ENCODE measurements at places on chromosomes 12 and 14.
A peak's percentile ranks its signal among the peaks of the same experiment; 100 is the strongest.

DNA sequence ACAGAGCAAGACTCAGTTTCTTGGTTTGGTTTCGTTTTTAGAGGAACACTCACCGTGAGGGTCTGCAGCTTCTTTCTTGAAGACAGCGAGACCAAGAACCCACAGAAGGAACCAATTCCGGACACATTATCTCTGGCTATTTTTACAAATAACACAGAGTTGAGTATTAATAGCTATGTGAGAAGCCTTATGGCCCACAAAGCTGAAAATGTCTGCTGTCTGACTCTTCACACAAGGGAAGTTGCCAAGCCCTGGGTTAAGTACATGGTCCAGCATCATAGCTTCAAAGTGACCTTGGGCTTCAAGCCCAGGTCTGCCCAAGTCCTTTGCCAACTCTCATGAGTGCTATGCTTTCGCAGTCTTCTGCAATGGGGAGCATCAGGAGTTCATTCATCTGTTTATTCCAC, 2.6 kb upstream of the LGMN start:
- no peak for DNase-seq

GRCh38 chr14:42378880-42379279, 772.2 kb downstream of the LRFN5 start:
- no peak for DNase-seq

- no peak for DNase-seq
These were observed 6.5 kb upstream of the LGALS3 start for GRCh38 chr14:55122440-55122986.

DNA sequence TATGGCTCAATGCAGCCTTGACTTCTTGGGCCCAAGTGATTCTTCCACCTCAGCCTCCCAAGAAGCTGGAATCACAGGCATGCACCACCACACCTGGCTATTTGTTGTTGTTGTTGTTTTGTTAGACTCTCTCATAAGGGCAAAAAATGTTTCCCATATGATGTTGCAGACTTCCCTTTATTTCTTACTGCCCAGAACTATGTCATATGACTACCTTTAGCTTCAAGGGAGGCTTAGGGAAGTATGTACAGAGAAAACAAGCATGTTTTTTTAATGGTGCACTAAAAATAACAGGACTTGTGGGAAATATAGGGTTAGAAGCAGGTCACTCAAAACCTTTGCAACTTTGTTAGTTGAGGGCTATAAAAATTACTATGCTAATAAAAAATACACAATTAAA, 4.3 kb upstream of the GPR19 start:
- no peak for DNase-seq

DNA sequence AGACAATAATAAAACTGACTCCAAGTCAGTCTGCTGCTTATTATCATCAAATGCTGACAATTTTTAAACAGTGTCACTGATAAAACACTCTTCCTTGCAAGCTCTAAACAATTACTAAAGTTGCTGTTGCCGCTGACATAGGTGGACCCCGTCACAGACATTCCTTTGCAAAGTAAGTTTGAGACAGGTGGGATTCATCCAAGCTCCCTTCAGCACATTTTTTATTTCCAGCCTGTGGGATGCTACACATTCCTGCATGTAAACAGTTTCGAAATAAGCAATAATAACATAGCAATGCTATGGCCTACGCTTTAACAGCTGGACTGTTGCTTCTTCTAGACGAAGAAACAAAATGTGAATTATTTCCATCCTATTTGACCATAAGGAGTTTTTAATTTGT, 85.4 kb upstream of the HIF1A start:
- no peak for DNase-seq

DNA sequence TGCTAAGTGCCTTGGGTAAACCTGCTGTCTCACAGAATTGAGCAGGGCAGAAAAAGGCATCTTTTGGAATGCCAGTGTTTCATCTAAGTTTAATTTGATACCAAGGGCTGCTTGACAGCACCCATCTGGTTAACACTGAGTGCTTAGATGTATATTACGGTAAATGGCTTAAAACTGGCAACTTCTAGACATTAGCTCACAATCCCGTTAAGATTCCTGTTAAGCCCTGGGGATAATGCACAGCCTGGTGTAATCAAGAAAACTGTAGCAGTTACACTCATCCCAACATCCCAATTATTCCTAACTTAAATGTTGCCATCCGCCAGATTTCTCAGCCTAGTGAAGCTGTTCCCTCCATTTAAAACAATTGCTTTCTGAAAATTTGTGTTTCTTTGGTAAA, 29.9 kb downstream of the PPFIBP1 start:
- no peak for DNase-seq

DNA sequence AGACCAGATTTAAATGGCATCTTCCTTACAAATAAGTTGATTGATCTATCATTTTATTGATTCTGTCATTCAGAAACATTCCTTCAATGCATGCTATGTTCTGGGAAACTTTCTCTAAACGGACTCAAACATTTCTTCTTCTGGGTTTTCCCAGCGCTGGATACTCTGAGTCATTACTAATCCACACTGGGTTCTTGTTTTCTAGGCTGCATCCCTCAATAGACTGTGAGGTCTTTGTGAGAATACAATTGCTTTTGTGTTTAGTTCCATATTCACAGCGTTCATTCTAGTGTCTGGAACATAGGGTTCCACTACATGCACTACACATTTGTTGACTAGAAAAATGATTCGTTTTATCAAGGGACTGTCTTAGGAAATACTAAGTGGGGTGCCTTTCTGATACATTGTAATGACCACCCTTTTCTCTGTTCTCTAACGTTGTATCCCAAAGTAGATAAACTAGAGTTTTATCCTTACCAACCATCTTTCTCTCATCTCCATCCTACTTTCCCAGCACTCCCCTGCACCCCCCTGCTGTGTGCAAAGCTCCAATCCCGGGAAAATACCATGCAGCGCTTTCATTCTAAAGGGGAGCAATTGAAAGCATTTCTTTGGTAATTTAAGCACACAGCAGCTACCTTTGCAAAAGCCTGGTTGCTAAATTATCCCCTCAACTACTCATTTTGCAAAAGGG, 878.7 kb downstream of the DIO2 start:
- peak; percentile 16 for DNase-seq

GRCh38 chr14:70622111-70622712, 19.5 kb upstream of the TTC9 start:
- DNase-seq = peak; percentile 31

DNA sequence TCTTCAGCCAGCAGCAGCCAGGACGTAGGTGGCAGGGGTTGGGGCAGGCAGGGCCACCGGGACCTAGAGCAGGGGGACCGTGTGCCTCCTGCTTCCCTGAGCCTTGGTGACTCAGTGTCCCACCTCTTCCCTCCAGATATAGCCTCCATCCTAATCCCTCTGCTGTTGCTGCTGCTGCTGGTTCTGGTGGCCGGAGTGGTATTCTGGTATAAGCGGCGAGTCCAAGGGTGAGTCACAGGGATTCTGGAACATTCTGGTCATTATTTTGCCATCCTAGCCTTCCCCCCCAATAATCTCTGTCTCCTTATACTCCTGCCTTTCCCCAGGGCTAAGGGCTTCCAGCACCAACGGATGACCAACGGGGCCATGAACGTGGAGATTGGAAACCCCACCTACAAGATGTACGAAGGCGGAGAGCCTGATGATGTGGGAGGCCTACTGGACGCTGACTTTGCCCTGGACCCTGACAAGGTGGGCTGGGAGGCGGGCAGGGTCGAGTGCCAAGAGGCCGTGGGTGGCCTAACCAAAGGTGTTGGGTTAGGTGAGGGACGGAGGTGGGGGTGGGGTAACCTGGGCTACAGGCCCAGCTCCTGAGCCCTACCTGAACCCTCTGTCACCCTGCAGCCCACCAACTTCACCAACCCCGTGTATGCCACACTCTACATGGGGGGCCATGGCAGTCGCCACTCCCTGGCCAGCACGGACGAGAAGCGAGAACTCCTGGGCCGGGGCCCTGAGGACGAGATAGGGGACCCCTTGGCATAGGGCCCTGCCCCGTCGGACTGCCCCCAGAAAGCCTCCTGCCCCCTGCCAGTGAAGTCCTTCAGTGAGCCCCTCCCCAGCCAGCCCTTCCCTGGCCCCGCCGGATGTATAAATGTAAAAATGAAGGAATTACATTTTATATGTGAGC, 4.5 kb upstream of the NXPH4 start:
- DNase-seq = no peak

DNA sequence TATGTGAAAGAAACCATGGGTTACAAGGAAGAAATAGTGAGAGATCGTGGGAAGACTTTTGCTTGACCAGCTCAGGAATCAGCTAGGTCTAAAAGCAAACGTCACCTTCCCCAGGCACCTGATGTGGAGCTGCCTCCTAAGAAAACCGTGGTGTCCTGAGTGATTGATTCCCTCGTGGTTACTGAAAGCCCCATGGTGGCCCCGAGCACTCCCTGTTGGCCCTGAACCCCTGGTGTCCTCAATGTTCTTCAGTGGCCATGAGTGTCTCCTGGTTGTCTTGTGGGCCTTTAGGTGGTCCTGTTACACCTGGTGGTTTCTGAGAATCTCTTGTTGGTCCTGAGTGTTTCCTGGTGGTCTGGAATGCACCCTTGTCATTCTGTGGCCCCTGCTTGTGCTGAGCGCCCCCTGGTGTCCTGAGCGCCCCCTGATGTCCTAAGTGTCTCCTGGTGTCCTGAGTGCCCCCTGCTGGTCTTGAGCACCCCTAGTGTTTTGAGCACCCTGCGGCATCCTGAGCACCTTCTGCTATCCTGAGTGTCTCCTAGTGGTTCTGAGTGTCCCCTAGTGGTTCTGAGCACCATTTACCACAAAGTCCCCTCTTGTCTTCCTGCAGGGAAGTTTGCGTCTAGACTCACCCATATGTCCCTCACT, 518.7 kb downstream of the TMEM121 start:
- DNase-seq = peak; percentile 2

GRCh38 chr12:25001311-25001710, 52.4 kb upstream of the BCAT1 start:
- DNase-seq = no peak
